Aorta (tissue), 5 donors: ENCODE measurements at places on chromosomes 12 and 14. TPM values are rescaled to one million over a fixed set of nuclear protein-coding genes. Genes with fewer than 3 reads are reported as not detected.

Gene OVCH1
- total RNA-seq = 1.0 TPM

Gene TEAD4
- 27.1 TPM for total RNA-seq

Gene RFX4
- total RNA-seq = not detected

Gene RDH12
- total RNA-seq = not detected

Gene FBXO21
- 35.8 TPM for total RNA-seq

Gene FAM186B
- total RNA-seq = 0.23 TPM

Gene PMEL
- 0.93 TPM for total RNA-seq

Gene DIO3
- 3.9 TPM for total RNA-seq

Gene NPAS3
- 4.3 TPM for total RNA-seq

Gene R3HDM2
- total RNA-seq = 55.8 TPM

Gene KRT85
- not detected for total RNA-seq

GRCh38 chr12:123950476-123951349 is 21.9 kb downstream of the CCDC92 start:
- DNase-seq = no peak

GRCh38 chr14:101738703-101739320 is 22.7 kb upstream of the PPP2R5C start:
- DNase-seq = no peak

- DNase-seq = no peak
These were observed 647 bp downstream of the LGMN start for GRCh38 chr14:92747701-92748258.

DNA sequence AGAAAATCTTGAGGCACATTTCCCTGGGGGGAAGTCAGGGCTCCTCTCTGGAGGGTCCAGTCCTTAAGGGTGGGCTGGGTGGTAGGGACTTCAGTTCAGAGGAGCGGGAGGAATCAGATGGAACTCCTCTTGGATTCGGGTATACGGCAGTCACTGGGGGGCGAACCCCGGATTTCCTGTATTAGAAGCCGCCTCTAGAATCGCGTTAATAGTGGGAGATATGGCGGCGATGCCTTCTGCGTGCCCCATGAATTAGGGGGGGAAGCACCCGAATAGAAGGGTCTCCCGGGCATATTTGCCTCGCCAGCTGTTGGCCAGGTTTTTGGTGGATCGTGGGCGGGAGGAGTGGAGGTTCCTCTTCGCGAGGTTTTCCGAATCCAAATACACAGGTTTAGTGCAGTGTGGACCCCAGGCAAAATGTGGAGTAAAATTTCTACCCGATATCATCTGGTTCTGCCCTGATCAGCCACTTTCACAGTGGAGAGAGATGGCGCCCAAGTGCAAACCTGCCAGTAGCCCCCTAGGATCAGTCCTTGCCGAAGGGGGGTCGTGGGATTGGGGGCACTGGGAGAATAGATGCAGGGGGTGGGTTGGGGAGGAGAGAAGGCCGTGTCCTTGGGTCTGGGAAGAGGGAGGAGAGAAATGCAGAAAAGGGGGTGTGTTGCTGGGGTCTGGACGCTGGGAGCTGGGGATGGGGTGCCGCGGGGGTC is 628 bp downstream of the MEG3 start:
- peak; percentile 53 for DNase-seq

- no peak for DNase-seq
These were observed 52.2 kb downstream of the CPM start for GRCh38 chr12:68880660-68881325.

DNA sequence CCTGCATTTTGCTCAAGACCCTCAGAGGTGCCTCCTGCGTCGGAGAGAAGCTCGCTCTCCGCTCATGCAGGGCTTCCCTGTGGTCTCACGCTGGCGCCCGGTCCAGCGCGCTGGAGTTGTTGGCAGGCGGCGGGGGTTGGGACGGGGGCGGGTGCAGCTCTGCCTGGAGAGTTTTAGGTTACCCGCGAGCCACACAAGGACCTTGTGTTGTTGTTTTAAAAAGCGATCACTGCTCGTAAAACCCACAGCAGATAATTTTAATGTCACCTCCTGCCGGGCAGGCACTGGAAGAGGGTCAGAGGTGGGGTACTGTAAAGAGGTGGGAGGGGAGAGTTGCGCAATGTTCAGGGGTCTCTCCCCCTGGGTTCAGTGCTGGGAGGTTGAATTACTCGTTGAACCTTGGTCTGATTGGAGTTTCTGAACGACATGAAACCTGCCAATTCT is 850 bp downstream of the SMOC1 start:
- no peak for DNase-seq

- DNase-seq = no peak
These were observed 272 bp downstream of the HECTD1 start for GRCh38 chr14:31207287-31207754.

DNA sequence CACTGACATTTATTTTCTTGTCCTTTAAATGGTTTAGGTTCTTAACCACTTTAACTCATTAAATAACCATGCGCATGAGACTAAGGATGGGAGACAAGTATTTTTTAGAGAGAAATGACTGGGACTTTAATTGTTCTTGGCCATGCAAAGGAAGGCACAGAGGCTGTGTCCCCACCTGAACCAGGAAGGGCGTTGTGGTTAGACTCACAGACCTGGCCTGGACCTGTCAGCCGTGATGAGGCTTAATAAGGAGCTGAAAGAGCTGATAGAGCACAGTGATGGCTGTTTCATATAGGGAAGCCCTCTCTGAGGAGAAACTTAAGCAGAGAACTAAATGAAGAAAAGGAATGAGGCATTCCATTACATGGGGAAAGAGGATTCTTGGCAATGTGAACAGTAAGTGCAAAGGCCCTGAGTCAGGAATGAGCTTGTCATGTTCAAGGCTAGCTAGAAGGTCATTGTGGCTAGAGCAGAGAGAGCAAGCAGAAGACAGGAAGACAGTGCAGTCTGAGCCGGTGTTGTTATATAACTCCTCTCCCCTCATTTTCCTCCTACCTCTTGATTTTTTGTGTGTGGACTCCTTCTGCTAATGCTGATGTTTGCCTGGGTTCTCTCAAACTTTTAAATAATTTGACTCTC is 74.4 kb upstream of the ANO4 start:
- no peak for DNase-seq

DNA sequence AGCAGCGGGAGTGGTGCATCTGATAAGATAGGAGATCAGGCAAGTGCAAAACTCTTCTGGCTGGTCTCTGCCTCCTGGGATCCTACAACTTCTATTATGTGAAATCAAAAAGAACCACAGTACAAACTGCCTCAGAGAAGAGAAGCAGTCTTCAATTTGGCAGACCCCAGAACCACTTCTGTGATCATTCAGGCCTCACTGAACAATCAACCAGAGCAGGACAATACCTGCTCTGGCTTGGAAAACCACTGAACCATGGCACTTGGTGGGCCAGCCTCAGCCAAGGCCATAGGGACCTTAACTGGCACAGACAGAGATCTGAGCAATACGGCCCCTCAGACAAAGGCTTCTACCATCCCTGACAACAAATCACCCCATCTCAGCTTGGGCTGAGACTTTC is 103.0 kb downstream of the NDUFA12 start:
- no peak for DNase-seq

- DNase-seq = no peak
These were observed 40.9 kb upstream of the PLEKHA5 start for GRCh38 chr12:19088606-19089005.

DNA sequence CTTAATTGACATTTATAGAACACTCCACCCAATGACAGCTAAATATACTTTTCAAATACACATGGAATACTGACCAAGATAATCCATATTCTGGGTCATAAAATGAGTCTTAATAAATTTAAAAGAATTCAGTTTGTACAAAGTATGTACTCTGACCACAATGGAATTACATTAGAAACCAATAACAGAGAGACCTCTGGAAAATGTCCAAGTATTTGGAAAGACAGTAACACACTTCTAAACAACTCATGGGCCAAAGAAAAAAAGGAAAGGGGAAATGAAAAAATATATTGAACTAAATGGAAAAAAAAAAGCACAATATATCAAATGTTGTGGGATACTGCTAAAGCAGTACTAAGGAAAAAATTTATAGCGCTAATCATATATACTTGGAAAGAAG is 52.0 kb downstream of the CRACR2A start:
- no peak for DNase-seq

DNA sequence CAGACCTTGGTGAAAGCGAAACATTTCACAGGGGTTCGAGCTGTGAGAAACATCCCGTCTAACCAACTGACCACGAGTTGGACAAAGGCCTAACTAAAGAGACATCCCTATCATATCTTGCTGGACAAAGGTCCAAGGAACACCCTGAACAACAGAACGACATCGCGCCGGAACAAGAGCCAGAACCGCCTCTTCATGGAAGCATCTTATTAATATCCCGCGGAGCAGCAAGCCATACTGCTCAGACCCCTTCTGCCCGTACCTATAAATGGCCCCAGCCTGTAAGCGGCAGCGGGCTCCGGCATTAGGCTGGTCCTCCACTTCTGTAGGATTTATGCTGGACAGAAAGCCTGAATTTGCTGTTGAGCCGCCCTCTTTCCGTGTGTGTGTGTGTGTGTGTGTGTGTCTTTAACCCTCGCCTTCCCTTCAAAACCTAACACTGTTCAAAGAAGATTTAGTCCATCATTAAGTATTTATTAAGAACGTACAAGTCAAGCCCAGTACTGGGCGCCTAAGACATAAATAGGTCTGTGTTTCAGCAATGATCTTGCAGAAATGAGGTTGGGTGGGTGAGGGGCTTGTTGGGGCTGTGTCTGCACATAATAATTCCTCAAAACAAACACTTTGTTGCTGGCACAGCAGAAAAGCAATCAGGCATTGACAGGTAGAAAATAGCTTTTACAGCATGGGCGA is 1.9 kb downstream of the SLC6A15 start:
- DNase-seq = no peak

- no peak for DNase-seq
These were observed 86.3 kb downstream of the LRP6 start for GRCh38 chr12:12180575-12180974.

- DNase-seq = no peak
These were observed 56.6 kb downstream of the SUDS3 start for GRCh38 chr12:118432812-118433545.

DNA sequence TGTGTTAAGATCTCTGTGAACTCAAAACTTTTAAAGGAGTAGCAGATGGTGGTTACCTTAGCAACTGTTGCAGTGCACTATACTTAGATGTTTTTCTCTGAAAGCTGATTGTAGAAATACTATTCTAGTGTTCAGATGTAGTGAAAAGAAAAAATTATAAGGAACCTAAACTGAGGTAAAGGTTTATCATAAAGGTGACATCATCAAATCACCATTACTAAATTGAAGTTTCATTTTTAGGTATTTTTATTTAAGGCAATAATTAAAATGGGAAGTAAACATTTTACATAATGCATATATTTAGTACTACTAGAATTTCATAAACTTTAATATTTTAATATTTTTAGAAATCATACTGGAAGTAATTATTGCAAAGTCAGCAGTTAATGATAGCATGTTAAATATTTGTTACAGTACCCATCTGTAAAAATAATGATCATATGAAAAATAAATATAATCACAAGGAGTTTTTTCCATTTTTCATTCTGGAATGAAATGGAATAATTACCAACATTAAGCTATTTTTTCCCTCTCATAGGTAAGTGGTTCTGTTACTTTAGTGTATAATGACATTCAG is 141.1 kb upstream of the NAV3 start:
- no peak for DNase-seq

DNA sequence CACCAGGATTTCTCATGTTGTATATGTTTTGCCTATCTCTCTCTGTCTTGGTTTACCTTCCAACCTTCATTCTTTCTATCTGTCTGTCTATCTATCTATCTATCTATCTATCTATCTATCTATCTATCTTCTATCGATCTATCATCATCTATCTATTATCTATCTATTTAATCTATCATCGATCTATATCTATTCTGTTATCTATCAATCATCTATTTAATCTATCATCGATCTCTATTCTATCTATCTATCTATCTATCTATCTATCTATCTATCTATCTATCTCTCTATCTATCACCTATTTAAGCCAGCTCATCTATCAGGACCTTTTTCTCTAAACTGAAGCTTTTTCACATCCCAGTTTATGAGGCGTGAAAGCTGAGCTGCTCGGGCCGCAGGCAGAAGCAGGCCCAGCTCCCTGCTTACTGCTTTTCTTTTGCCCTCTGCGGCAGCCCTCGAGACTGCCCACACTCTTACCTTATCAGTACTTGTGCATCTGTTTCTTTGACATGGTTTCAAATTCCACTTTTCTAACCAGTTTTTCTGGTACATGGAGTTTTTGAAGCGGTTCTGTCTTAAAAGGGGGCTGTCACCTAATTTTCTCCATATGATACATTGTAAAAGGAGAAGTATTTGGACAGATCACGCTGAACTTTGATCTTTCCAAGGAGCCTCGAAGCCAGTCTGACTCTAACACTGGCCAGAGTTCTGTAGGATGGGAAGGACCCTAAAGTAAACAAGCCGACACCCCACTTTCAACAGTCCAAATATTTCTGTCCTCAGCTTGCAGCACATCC is 44.4 kb upstream of the GSG1 start:
- DNase-seq = no peak

DNA sequence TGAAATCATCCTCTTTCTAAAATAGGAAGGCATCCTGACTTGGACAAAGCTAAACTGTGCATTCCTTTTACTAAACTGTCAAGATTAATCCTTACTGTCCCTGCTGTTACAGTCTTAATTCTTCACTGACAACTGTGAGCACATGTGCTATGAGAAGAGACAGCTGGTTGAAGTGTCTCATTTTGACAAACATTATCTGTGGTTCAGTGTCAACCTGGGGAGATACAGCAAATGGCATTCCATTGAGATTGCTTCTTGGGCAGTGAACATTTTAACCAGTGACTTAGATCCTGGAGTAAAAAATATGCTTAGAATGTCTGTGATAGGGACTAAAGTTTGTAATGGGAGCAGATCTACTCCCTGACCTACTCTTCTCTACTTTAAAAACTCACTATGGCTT is 552.6 kb upstream of the ATP2B1 start:
- DNase-seq = no peak

- DNase-seq = no peak
These were observed 1.3 kb downstream of the GPRC5A start for GRCh38 chr12:12892681-12893141.
